Activated CD4-positive, alpha-beta T cell treated with anti-CD3 and anti-CD28 coated beads, Interleukin-10, Interleukin-2, amounts not matched to agents 100 ng/mL and 50 ng/mL, durations not matched to agents 16 hours and 8 hours (primary cell): ENCODE measurements at places on chromosomes 5 and 9.
A peak's percentile ranks its signal among the peaks of the same experiment; 100 is the strongest.

DNA sequence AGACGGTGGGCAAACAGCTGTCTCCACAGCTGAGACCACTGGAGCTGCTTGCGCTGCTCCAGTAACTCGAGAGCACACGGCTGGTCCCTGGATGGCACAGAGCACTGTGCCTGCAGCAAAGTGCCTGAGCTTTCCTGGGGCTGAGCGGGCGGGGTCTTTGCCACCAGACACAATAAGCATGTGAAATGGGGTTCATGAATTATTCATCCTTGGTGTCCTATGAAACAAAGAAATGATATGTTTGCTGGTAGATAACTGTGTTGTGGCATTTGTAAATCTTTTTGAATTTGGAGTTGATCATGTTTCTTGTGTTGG is 151.7 kb upstream of the MPDZ start:
- no peak for DNase-seq

DNA sequence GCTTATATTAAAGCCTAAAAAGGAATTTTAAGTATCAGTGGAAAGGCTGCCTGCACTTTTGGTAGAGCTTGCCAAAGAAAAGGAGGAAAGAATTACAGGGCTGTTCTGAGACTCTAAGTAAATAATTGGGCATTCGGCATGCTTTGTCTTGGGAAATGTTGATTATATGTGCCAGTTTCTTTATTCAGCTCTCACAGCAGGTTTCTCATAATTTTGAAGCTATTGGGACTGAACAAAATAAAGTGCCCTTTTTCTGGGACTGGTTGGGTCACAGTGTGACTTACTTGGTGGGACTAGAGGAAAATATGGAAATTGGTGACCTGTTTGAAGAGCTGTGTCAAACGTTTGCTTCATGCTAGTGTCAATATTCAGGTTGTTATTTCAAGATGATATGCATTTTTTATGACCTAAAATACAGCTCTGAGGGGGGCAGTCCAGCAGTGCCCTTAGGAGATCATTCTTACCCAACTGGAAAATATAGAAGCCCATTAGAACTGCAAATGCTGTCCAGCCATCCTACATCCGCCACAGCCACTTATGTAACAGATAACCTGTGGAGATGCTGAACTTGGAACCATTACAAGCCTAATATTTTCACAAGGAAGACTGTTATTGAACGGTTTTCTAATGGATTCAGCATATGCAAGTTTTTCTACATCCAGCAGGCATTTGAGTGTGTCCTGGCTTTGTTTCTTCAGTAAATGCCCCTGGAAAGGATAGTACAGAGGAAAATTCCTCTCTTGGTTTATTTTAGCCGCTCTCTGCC is 122.4 kb downstream of the SNCAIP start:
- DNase-seq: no peak

- no peak for DNase-seq
These were observed 95.2 kb downstream of the APTX start for GRCh38 chr9:32906213-32906612.

DNA sequence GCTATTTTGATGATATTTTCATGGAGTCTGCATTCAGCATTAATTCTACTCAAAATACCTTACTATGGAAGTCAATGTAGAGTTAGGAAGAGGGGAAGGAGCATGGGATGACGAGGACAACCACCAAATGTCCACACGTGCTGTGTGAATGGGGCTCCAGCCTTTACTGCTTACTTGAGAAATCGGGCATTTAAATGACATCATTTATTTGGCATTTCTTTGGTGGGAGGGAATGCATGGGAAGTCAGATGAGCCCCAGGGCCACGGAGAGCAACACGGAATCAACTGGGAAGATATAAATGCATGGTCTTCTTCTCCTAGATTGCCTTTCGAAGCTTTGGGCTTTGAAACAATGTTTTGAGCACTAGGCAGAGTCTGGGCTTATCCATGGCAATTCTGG is 458.5 kb upstream of the KLF4 start:
- no peak for DNase-seq

- DNase-seq: no peak
These were observed 37.2 kb downstream of the FAXDC2 start for GRCh38 chr5:154813158-154813557.

DNA sequence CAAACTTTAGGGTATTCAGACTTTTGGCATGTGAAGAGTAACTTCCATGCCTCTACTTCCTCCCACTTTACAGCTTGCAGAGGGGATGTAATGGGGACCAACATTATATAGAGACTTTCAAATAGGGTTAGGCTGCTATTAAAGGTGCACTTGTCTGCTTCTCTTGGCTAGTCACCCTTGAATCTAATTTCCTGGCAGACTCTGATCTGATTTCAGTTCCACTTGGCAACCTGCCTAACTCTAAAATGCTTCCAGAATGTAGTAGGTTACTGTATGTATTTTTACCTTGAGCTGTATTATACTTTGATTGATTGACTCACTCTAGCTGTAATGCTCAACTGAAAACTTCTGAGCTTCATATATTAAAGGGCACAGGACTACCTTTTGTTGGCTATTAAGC is 693.4 kb downstream of the KCTD16 start:
- DNase-seq: no peak

GRCh38 chr9:133258061-133259015 is 16.7 kb downstream of the ABO start:
- DNase-seq: no peak

GRCh38 chr5:2260211-2261003 is 377.7 kb upstream of the IRX4 start:
- no peak for DNase-seq

DNA sequence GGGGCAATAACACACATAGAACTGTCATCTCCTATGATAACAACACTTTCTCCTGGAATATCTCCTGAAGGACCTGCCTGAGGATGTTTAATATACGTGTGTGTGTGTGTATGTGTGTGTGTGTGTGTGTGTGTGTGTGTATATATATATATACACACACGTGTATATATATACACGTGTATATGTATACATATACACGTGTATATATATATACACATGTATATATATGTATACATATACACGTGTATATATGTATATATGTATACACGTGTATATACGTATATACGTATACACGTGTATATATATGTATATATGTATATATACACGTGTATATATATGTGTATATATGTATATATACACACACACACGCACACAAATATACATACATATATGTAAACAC is 27.5 kb downstream of the CDH18 start:
- DNase-seq: no peak

DNA sequence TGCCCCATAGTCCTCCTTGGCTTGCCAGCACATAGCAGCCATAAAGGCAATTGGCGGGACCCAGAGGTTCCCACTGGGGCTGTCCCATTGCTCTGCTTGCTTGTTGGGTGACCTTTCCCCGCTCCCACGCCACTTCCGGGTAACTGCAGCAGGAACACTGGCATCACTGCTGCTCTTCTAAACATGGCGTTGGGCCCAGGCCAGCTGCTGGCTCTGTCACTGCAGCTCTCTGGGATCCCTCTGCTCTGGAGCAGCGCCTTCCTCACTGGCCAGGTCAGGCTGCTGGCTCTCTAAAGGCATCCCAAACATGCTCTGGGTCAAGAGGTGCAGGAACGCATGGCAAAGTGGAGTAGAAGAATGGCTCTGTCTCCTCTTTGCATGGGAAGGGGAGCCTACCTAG is 92.9 kb downstream of the DRD1 start:
- DNase-seq: no peak

DNA sequence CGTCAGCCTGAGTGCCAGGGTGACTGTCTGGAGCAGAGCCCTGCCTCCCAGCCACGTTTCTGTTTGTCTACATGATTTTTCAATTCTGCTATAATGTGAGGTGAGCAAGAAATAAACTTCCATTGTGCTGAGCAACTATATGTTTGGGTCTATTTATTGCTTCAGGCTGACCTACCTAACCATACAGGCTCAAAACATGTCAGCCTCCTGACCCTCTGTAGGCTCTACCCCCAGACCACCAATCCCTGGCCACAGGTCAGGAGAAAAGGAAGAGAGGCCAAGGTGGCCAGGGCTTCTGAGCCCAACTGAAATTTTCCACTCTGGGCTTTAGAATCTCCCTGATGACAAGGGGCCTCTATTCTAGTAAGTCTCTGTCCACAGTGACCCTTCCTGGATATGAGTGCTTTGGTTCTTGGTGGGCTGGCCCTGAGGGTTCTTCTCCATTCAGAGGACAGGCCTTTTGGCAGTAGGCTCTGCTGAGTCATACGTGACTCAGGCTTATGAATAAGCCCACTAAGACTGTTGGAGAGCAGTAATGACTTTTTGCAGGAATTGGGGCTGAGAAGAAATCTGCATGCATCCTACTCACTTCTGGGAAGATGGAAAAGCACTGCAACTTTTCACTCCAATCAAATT is 117.2 kb upstream of the TBCA start:
- DNase-seq: peak; percentile 31

GRCh38 chr5:104187656-104188055 is 625.1 kb upstream of the NUDT12 start:
- DNase-seq: no peak

DNA sequence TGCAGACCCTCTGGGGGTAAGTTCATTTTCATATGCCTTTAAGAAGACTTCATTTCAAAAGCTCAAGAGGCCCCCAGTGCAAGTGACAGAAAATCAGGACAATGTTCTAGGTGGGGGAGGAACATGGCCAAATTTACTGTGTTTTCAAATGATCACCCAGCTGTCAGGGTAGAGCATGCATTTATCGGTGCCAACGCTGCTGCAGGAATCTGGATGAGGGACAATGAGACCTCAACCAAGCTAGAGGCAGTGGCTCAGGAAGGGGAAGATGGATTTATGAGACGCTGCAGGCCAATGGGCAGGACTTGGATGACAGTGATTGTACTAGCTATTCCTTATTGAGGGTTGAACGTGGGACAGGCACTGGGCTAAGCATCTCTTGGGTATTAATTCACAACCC is 278.4 kb downstream of the ASTN2 start:
- DNase-seq: no peak

- no peak for DNase-seq
These were observed 262.1 kb downstream of the SPOCK1 start for GRCh38 chr5:137236849-137237507.

- DNase-seq: no peak
These were observed 385.2 kb upstream of the KLF4 start for GRCh38 chr9:107874591-107875369.

- DNase-seq: no peak
These were observed 108.4 kb upstream of the SARDH start for GRCh38 chr9:133846483-133847090.

GRCh38 chr5:119913425-119913824 is 284.1 kb downstream of the FAM170A start:
- no peak for DNase-seq

- peak; percentile 26 for DNase-seq
These were observed 34.9 kb downstream of the MTMR12 start for GRCh38 chr5:32277798-32278197.

- DNase-seq: no peak
These were observed 36.6 kb downstream of the FAM114A2 start for GRCh38 chr5:154002093-154002492.

GRCh38 chr9:38017149-38017884 is 51.7 kb downstream of the SHB start:
- no peak for DNase-seq

DNA sequence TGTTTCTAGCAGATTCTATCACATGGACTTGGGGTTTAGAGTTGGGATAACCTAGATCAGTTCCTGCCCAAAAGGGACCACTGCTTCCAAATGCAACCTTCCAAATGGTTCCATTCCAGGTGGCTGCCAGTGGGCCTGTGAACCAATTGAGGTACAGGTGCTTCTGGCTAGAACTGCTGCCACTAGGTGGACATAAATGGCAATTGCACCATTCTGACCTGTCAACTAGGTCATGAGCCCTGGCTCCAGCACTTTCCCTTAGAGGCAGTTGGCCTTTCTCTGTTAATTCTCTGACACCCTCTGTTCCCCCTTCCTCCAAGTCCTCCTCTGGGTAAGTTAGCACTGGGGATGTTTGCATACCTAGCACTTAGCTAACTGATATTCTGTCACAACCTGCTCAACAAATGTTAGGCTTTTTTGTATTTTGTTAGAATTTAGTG is 16.6 kb upstream of the HEMGN start:
- peak; percentile 66 for DNase-seq

GRCh38 chr9:133008406-133008805 is 22.4 kb upstream of the GTF3C5 start:
- no peak for DNase-seq

- no peak for DNase-seq
These were observed 65.5 kb upstream of the SYNPO start for GRCh38 chr5:150574818-150575547.

GRCh38 chr5:141223112-141223783 is at the start of gene PCDHB14:
PCDHB14 (plus strand) TSS chr5:141223343; CDS start chr5:141223506, 163 bp downstream.
- no peak for DNase-seq

- no peak for DNase-seq
These were observed 348.5 kb upstream of the RIOK2 start for GRCh38 chr5:97531549-97531948.
